M059J (cell line): ENCODE measurements at places on chromosomes 16 and 17. TPM values are rescaled to one million over a fixed set of nuclear protein-coding genes. Genes with fewer than 3 reads are reported as not detected.

ORAI3 gene
- total RNA-seq = 46.0 and 58.5 TPM in 2 replicates

KRT23 gene
- not detected in 2 replicates for total RNA-seq

POLG2 gene
- 7.7 and 7.9 TPM in 2 replicates for total RNA-seq

TIGD7 gene
- 7.5 and 10.6 TPM in 2 replicates for total RNA-seq

MYH2 gene
- not detected in 2 replicates for total RNA-seq

TPSB2 gene
- 0.17 TPM in 1 of 2 replicates, not detected in the other for total RNA-seq

FBXO47 gene
- total RNA-seq = not detected in 2 replicates

CACNG5 gene
- total RNA-seq = not detected in 2 replicates

PCTP gene
- total RNA-seq = 13.4 and 16.8 TPM in 2 replicates

CA7 gene
- total RNA-seq = not detected in 2 replicates

- peak; percentile 77 for DNase-seq
Observed at GRCh38 chr17:66468241-66469087, 166.1 kb downstream of the PRKCA start.

GRCh38 chr16:65975049-65975708 lies 391.3 kb upstream of the CDH5 start:
- peak; percentile 77 for DNase-seq

- DNase-seq = no peak
Observed at GRCh38 chr16:22900863-22901262, 86.9 kb downstream of the HS3ST2 start.

DNA sequence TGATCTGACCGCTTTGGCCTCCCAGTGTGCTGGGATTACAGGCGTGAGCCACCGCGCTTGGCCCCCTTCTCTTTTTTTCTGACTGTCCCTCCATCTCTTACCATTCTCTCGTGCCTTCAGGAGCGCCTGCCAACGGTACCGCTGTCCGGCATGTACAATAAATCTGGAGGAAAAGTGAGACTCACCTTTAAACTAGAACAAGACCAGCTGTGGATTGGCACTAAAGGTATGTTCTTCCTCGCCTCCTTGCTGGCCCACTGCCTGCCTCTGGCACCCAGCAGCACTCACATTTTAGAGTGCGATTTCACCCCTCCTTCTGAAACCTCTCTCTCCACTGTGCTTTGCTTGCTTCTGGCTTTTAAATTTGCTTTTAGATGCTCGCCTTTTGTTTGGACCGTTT lies 5.0 kb downstream of the UBFD1 start:
- DNase-seq = no peak

DNA sequence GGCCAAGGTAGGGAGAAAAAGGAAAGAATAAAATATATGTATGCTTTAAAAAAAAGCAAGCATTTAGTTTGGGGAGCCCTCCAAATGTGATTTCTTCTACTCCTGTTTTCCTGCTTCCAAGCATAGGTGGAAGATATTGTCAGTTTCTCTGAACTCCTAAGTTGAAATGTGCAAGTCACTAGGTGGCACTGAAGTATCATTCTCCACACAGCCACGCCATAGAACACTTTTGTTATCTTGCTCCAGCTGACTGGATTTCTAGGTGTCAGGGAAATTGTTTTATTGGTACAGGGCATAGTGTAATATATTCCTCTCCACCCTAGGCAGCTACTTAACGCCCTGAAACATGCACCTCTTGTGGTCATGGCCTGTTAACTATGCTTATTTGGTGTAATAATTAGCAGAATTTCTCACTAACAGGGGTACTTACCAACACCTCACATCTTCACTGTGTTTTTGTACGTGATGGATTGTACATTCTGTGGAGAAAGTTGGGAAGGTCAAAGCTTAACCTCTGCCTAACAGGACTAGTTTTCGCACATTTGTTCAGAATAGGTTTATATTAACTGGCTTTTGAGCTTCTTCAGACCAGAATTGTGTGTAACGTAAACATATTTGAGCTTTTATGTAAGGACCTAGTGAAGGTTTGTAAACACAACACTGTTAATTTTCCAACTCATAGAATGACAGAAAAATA lies 69.3 kb downstream of the FTO start:
- DNase-seq = peak; percentile 87

GRCh38 chr17:20010099-20010863 lies 1.1 kb downstream of the SPECC1 start:
- peak; percentile 72 for DNase-seq

DNA sequence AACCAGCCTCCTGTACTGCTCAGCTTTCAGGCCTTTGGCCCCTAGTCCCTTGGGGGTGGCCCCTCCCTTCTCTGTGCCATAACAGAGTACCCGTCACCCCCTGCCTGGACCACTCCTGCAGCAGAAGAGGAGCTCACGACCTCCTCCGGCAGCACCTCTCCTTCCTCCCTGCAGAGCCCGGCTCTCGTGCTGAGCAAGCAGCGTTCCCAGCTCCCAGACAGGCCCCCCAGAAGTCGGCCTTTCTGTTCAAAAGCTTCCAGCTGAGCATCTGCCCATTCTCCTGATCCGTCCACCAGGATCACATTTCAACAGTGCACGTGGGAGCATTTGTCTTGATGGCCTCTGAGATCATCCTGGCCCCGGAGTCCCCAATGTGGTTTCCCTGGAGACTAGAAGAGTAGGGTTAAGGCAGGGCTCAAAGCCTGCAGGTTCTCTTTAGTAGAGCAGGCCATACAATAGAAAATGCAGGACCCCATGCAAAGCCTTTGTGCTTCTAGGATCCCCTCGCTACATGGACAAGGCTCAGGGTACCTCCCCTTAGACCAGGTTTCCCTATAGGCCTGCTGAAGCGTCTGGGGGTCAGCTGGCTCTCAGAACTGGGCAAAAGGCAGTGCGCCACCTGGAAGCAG lies 35.6 kb downstream of the NLRC3 start:
- DNase-seq = no peak

- DNase-seq = no peak
Observed at GRCh38 chr17:33696102-33696501, 403.0 kb upstream of the ASIC2 start.

- no peak for DNase-seq
Observed at GRCh38 chr17:80225230-80225629, 5.0 kb downstream of the SLC26A11 start.

GRCh38 chr17:63675231-63675606 lies 24.7 kb downstream of the LIMD2 start:
- peak; percentile 35 for DNase-seq

- peak; percentile 77 for DNase-seq
Observed at GRCh38 chr17:57986841-57987580, 1.0 kb downstream of the VEZF1 start.

- no peak for DNase-seq
Observed at GRCh38 chr17:74807925-74808324, 31.8 kb upstream of the NAT9 start.

DNA sequence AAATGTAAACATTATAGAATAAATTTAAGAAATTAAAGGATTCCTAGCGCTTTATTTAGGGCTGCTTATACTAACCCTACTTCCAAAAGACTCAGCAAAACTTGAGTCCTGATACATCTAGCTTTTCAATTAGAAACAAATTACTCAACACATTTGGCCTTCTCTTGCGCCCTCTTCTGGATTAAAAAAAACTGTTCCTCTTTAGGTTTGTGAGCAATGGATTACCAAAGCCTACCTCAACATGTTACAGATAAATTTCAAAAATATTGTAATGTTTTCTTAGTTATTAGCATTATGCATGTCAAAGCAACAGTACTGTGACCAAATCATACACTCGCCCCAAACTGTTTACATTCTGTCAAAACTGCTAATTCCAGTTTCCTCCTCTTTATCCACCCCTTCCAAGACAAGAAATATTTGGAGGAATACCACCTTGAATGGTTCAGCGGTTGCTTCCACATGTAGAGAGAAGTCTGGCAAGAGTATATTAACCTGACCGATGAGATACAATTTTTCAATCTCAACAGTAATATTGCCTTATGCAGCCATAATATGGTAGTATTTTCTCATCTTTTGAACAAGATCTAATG lies 2.7 kb downstream of the NUFIP2 start:
- peak; percentile 73 for DNase-seq

DNA sequence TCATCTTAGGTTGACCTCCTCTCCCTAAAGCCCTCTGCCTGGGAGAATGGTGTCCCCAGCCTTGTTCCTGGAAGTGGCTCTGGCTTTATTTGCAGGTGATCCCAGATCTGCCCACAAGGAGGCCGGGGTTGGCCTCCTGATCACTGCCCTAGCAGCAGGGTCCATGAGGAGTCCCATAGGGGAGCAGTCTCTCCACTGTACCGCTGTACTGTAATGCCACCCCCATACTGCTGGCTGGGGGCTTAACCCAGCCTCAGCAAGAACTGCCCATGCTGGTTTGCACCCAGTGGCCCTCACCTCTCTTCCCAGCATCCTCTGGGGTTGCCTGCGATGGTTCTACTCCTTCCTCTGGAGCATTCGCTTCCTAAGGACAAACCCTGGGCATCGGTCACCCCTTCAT lies 39.1 kb downstream of the PSME3IP1 start:
- peak; percentile 23 for DNase-seq

GRCh38 chr17:82007228-82007494 lies 15.5 kb downstream of the CENPX start:
- DNase-seq = no peak

GRCh38 chr16:69465083-69465721 lies 40.8 kb downstream of the CYB5B start:
- DNase-seq = peak; percentile 92

- no peak for DNase-seq
Observed at GRCh38 chr17:77555121-77555591, 403.3 kb upstream of the TNRC6C start.

DNA sequence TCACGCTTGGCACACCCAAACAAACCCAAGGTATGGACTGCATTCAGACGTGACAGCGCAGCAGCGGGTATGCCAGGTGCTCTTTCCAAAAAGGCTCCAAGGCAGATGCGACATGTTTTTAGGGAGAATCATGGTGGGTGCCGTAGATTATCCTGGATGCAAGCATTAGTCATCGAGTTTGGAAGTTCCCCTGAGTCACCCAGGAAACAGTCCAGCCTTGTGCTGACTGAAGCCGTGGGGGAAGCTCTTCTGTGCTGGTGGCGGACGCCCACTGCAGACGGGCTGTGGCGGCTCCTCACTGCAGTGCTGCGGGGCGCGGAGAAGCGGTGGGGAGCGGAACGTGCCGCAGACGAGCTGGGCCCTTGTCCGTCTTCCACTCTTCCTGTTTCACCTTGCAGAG lies 13.9 kb downstream of the JPT2 start:
- DNase-seq = peak; percentile 80

DNA sequence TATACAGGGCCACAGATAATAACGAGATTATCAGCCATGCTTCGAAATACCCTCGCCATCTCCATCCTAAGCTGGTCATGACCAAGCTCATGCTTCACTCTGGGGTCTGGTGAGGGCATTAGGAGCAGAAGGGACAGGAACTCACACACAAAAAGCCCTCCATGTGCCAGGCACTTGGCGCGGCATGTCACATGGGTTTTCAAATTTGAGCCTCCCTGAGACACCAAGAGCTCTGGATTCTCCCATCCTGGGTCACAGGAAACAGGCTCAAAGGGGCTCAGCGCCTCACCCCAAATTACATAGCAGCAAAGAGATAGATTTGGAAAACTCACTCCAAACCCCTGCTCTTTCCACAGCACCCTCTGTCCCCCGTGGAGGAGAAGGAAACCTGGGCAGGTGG lies 239.5 kb downstream of the GSG1L start:
- no peak for DNase-seq

DNA sequence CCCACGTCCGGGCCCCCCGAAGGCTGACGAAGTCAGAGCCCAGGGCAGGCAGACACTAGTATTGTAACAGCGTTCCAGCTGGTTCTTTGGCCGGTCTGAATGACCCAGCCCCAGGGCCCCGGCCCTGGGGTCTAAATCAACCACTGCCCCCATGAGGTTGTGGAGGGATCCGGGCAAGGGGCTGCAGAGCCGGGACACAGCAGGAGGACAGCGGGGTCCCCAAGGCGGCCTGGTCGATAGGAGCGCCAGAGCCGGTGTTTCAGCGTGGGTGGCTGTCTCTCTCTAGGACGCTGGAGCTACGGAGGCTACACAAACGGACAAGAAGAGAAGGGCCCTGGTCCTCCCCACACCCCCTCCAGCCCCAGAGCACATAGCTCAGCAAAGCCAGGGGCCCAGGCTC lies 101.8 kb downstream of the RBFOX3 start:
- DNase-seq = no peak

- DNase-seq = peak; percentile 41
Observed at GRCh38 chr17:557371-557770, 157.3 kb downstream of the VPS53 start.

- DNase-seq = peak; percentile 66
Observed at GRCh38 chr17:59378675-59379074, 47.2 kb downstream of the YPEL2 start.

GRCh38 chr16:67199011-67199807 lies at the start of gene ELMO3:
Gene ELMO3 (plus strand): TSS chr16:67199131. CDS start chr16:67199327, 196 bp downstream.
- no peak for DNase-seq

- DNase-seq = no peak
Observed at GRCh38 chr17:38745545-38745944, 2.6 kb downstream of the PCGF2 start.

- no peak for DNase-seq
Observed at GRCh38 chr17:27341041-27341471, 47.1 kb downstream of the WSB1 start.
